ENCODE measurements at places on chromosomes 1 and 21. TPM values are rescaled to one million over a fixed set of nuclear protein-coding genes. Genes with fewer than 3 reads are reported as not detected.

DNA sequence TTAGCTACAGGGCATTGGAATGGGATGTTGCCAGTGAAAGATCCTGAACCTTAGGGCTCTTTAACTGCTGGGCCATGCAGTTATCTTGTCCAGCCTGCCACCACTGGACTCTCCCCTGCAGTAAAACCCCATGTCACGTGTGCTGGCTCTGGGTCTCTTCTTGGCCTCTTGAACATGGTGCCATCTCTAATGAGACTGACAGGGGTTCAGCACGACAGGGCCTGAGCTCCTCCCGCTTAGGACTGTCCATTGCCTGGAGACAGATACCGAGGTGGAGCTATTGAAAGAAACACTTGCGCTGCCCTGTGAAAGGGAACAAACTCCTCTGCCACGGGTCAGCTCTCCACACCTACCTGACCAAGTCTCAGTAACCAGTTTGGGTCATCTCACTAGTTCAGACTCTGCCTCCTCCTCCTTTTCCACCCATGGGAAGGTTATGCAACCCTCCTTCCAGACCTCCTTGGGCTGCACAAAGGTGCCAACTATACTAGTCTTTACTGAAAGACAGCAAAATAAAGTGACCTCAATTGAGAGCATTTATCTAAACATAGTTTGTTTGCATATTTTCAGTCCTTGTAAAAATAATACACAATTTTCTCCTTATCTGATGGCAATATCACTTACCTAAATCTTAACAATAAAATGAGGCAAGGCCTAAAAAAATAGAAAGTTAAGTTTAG, 66.0 kb downstream of the GNG12 start:
- no peak for DNase-seq

GRCh38 chr1:213388199-213388598, 337.2 kb downstream of the RPS6KC1 start:
- DNase-seq: no peak

DNA sequence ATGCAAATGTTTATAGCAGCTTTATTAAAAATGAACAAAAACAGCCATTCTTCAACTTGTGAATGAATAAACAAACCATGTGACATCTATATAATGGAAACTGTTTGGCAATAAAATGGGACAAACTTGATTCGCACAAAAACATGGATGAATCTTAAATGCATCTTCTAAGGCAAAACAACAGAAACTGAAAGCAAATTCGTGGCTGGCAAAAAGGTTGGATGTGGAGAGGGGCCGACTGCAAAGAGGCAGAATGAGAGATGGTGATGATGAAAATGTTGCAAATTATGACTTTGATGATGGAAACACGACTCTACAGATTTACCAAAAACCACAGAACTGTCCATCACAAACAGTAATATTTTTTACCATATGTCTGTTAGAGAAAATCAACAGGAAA, 327.0 kb upstream of the NR5A2 start:
- no peak for DNase-seq

DNA sequence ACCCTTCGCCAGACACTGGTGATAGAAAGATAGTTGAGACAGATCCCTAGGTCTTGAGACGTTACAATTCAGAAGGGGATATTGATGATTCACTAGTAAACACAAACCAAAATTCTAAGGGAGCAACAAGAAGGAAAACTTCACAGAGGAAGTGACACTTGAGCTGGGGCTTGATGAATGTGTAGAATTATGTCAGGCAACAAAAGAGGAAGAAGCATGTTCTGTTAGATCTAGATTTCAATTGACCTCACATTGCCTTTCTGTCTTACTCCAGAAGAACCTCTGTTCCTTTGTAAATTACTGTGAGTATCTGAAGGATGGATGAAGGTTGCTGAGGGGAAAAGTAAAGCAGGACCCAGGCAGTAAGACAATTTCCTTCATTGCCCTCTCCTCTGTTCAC, 328.2 kb downstream of the KCTD3 start:
- DNase-seq: no peak

- no peak for DNase-seq
These were observed 8.7 kb upstream of the BARHL2 start for GRCh38 chr1:90725657-90726424.

GRCh38 chr1:17016317-17016661, 4.6 kb upstream of the ATP13A2 start:
- no peak for DNase-seq

DNA sequence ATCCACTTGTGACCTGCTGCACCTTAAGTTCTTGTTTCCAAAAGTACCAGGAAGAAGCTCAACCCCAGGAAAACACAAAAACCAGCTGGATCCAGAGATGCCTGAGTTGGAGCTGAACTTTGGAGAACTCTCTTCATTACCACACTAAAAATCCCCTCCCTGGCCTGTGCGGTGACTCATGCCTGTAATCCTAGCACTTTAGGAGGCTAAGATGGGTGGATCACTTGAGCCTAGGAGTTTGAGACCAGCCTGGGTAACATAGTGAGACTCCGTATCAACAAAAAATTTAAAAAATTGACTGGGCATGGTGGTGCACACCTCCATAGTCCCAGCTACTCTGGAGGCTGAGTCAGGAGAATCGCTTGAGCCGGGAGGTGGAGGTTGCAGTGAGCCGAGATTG, 6.2 kb downstream of the MAP1LC3C start:
- DNase-seq: no peak

GRCh38 chr1:17564458-17565393, 25.2 kb downstream of the ARHGEF10L start:
- no peak for DNase-seq

DNA sequence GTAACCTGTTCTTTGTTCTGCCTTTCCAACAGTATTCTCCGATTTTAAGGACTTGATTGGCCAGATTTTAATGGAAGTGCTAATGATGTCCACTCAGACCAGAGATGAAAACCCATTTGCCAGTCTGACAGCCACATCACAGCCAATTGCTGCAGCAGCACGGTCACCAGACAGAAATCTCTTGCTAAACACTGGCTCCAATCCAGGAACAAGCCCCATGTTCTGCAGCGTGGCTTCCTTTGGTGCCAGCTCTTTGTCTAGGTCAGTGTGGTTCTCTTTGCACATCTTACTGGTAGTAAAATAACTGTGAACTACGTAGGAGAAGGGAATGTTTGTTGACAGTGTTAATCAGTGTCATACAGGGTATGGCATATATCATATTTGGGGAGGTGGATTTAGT, 72.7 kb downstream of the UBE4B start:
- peak; percentile 73 for DNase-seq

The MTF1 gene
- total RNA-seq: 12.4 TPM

The VTCN1 gene
- not detected for total RNA-seq

All from heart left ventricle (tissue), 16 donors.